ENCODE measurements at places on chromosomes 13 and 19. TPM values are rescaled to one million over a fixed set of nuclear protein-coding genes. Genes with fewer than 3 reads are reported as not detected.

DNA sequence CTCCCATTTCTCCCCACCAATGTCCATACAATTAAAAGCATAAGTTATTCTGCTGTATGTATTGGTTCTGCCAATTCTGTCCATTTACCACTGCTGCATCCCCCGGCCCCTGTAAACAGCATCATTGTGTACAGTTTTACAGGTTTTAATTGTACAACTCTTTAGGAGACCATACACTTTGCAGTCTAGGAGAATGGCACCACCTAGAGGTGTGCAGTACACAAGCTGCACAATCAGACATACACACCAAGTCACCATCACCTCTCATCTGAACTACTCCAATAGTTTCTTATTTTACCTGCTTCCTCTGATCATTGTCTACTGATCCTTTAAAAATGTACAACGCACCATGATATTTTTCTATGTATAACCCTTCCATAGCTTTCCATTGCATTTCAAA lies 855.9 kb upstream of the KLHL1 start:
- DNase-seq: no peak

Gene ADAMTS10
- polyA plus RNA-seq: 38.1 TPM

GRCh38 chr19:876780-877314 lies 16.1 kb downstream of the MED16 start:
- DNase-seq: no peak

- no peak for DNase-seq
Observed at GRCh38 chr13:99191900-99192399, 8.7 kb upstream of the UBAC2 start.

Gene SHISA2
- polyA plus RNA-seq: 59.7 TPM

- DNase-seq: no peak
Observed at GRCh38 chr19:12994701-12995595, at the start of gene NFIX. NFIX (plus strand) TSS chr19:12995475; CDS start chr19:12995838, 363 bp downstream.

Gene ATP4B
- 0.90 TPM for polyA plus RNA-seq

GRCh38 chr13:84653915-84654534 lies 771.8 kb upstream of the SLITRK1 start:
- no peak for DNase-seq

DNA sequence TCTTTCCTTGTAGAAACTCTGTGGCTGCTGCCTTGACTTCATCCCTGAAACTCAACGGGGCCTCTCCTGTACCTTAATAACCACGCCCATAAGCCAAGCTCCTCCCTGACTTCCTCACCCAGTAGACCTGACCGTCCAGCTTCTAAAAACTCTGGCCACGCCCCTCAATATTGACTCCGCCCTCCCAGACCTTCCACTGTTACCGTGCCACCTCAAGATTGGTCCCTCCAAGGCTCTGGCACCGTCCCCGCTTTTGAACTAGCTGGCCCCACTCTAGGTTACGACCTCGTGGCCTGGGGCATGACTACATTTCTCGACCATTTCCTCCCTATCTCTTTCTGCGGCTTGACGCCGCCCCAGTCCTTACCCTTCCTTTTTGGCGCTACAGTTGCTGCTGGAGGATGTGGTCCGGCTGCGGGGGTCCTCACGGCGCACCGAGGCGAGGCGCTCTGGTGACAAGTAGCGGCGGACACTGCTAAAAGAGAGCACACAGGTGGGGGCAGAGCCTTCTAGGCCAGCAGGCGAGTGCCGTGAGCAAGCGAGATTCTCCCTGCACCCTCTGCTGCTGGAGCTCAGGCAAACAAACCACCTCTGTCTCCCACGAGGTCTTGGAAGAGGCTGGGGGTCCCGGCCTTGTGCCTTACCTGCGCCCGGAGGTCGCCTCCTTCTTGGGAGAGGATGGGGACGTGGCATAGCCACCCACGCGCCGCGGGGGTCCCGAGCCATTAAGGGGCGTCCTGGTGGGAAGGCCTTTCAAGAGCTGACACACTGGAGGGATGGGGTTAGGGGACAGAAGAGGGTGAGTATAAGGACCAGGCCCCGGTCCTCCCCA lies 2.3 kb upstream of the EML2 start:
- no peak for DNase-seq

DNA sequence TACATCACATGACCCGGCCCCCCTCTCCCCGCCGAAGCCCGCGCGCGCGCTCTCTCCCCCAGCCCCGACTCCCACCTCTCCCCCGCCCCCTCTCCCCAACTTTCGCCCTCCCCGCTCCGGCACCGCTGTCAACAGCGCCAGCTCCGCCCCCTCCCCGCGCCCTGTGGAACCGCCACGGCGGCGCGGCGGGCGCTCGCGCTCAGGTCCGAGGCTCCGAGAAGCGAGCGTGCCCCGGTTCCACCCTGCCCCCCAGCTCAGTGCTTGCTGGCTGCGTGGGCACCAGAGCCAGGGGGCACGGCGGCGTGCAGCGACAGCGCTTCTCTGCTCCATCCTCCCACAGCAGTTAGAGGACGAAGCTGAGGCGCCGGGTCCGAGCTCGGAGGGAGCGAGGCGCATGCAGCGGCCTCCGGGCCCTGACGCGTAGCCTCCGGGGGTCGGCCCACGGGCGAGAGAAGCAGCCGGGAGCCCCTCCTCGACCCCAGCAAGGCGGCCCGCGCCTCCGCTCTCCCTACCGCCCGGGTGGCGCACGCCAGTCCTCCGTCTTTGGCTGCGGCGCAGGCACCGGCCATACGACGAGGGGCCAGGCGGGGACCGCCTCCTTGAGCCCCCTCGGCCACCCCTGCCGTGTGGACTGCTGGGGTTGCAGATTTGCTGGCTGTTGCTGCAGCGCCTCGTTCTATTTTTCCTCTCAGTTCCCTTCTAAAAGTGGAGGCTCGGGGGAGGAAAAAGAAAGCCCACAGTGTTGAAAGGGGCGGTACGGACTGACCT lies 109.5 kb downstream of the KCNRG start:
- DNase-seq: no peak

Data from right renal pelvis (tissue), 4 donors.